ENCODE measurements at places on chromosomes 16 and 17. TPM values are rescaled to one million over a fixed set of nuclear protein-coding genes. Genes with fewer than 3 reads are reported as not detected.

The KIAA0753 gene
- 44.1 TPM for total RNA-seq

The PLCG2 gene
- 0.93 TPM for total RNA-seq

The VWA3A gene
- total RNA-seq: not detected

The SLC47A1 gene
- 4.3 TPM for total RNA-seq

The SCIMP gene
- not detected for total RNA-seq

The SLC13A2 gene
- not detected for total RNA-seq

The KRTAP4-4 gene
- not detected for total RNA-seq

The CD300H gene
- not detected for total RNA-seq

The NRN1L gene
- total RNA-seq: 1.0 TPM

The ENGASE gene
- 50.9 TPM for total RNA-seq

The TOM1L1 gene
- 27.8 TPM for total RNA-seq

The KRTAP4-5 gene
- not detected for total RNA-seq

The ELMO3 gene
- total RNA-seq: 4.5 TPM

The NLGN2 gene
- total RNA-seq: 104 TPM

DNA sequence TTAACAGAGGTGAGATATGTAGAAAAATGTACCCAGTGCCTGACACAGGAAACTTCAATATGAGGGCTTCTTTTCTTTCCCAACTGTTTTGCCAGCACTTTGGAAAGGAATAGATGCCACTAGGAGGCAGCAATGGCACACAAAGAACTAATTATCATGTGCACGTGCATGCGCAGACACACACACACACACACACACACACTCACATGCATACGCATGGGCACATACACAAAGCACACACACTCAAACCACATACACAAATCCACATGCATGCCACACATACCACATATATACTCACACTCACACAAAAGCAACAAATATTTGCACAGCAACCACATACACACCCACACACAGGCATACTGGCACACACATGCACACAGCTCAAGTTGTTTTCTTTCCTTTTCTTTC, 8.8 kb upstream of the CEP112 start:
- no peaks in the 10 kb centered on the region for H3K27me3 ChIP-seq
- no peaks in the 10 kb centered on the region for H3K36me3 ChIP-seq
- peak overlapping the region; percentile 1 for H3K4me3 ChIP-seq
- peak overlapping the region; percentile 69 for H3K27ac ChIP-seq
- peak; percentile 63 for DNase-seq
- H3K4me1 ChIP-seq: peaks cover 14% of the 10 kb centered on the region

- H3K4me1 ChIP-seq: peaks cover under 1% of the 10 kb centered on the region
- H3K36me3 ChIP-seq: no peaks in the 10 kb centered on the region
- H3K4me3 ChIP-seq: no peak overlapping the region
- no peak for DNase-seq
- no peaks in the 10 kb centered on the region for H3K27me3 ChIP-seq
Observed at GRCh38 chr17:60398227-60398959, 6.5 kb upstream of the USP32 start.

- no peak overlapping the region for H3K27ac ChIP-seq
- H3K4me3 ChIP-seq: peak overlapping the region; percentile 87
- peaks cover 8% of the 10 kb centered on the region for H3K27me3 ChIP-seq
- no peak for DNase-seq
Observed at GRCh38 chr17:28043296-28043695, 819 bp downstream of the NLK start.

DNA sequence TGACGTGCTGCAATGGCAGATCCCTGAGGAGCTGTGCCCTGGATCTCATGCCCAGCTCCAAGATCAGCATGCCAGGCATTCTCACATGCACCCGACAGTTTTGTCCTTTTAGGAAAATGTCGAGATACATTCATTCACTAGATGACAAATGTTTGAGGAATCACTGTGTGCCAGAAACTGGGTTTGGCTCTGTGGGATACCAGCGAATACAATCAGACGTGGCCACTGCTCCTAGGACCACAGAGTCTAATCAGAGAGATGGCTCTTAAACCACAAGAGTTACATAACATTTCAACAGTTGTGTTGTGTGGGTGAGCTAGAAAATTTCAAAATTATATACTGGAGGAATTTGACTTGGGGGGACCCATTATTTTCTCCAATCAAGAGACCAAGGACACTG, 579.7 kb downstream of the CDH13 start:
- DNase-seq: no peak
- H3K4me3 ChIP-seq: no peak overlapping the region
- no peaks in the 10 kb centered on the region for H3K36me3 ChIP-seq
- H3K27me3 ChIP-seq: peaks cover 7% of the 10 kb centered on the region
- H3K4me1 ChIP-seq: no peaks in the 10 kb centered on the region
- H3K27ac ChIP-seq: no peak overlapping the region

GRCh38 chr17:59456923-59457615, 108.3 kb upstream of the DHX40 start:
- DNase-seq: no peak
- no peaks in the 10 kb centered on the region for H3K27me3 ChIP-seq
- H3K4me1 ChIP-seq: no peaks in the 10 kb centered on the region

GRCh38 chr16:79605999-79606398, 5.5 kb upstream of the MAF start:
- peak overlapping the region; percentile 54 for H3K4me3 ChIP-seq
- DNase-seq: no peak
- no peaks in the 10 kb centered on the region for H3K36me3 ChIP-seq
- no peak overlapping the region for H3K27ac ChIP-seq
- H3K4me1 ChIP-seq: peaks cover 16% of the 10 kb centered on the region

DNA sequence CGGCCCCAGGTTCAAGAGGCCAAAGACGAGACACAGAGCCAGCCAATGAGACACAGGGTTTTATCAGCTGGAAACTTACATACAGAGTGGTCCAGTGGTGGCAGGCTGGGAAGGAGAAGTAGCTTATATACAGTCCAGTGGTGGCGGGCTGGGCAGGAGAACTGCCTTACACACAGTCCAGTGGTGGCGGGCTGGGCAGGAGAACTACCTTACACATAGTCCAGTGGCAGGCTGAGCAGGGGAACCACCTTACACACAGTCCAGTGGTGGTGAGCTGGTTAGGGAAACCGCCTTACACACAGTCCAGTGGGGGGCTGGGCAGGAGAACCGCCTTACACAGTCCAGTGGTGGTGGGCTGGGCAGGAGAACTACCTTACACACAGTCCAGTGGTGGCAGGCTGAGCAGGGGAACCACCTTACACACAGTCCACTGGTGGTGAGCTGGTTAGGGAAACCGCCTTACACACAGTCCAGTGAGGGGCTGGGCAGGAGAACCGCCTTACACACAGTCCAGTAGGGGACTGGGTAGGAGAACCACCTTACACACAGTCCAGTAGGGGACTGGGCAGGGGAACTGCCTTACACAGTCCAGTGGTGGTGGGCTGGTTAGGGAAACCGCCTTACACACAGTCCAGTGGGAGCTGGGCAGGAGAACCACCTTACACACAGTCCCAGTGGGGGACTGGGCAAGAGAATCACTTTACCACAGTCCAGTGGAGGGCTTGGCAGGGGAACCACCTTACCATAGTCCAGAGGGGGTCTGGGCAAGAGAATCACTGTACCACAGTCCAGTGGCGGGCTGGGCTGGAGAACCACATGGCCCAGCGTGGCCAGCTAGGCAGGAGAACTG, 90.9 kb downstream of the GAS7 start:
- peak overlapping the region; percentile 65 for H3K27ac ChIP-seq
- peaks cover 5% of the 10 kb centered on the region for H3K4me1 ChIP-seq
- no peak for DNase-seq
- peaks cover 3% of the 10 kb centered on the region for H3K27me3 ChIP-seq
- H3K4me3 ChIP-seq: no peak overlapping the region

DNA sequence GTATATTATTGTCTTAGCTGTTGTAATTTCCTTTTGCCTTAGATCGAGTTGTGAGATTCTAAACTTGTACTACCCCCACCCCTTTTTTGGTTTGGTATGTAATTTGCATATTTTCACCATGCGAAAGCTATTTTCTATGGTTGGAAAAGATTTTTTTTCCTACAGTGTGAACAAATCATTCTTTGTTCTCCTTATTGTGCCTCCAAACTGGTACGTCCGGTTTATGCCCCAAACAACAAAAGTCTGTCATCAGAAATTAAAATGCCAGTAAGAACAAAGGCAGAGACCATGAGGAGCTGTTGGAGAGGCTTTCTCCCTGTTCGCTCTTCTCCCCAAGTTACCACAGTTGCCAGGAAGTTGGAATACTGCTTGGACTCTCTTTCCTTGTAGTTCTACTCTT, 66.1 kb downstream of the BCAS3 start:
- no peak for DNase-seq
- peak overlapping the region; percentile 94 for H3K27ac ChIP-seq
- no peaks in the 10 kb centered on the region for H3K36me3 ChIP-seq
- H3K27me3 ChIP-seq: no peaks in the 10 kb centered on the region

DNA sequence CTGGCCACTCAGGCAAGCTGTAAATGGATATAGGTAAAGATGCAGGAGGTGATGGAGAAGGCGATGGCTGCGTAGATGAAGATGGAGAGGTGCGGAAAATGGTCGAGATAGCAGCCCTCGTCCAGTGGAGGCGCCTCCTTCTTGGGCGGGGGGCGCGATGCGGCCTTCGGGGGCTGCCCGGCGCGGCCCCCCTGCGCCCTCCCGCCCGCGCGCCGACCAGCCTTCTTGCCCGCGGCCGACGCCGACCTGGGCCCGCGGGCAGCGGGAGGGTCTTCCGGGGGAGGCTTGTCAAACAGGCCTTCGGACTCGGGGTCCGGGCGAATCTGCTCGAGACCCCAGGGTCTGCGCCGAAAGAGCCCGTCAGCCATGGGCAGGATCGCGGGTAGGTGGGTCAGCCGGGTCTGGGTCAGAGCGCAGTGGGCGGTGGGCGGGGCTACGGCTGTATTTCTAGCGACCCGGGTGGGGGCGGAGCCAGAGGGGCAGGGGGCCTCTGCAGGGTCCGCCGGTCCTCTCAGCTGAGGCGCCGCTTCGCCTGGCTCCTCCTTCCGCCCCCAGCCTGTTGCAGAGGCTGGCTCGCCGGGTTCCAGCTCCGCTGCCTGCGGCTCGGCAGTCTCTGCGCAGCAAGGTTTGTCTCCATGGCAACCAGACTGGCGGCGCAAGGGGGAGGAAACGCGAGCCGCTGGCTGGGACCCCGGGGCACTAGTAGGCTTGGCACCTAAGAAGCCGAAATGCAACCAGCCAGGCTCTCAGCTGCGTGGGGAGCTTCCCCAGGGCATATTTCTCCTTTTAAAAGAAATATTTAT, 14.4 kb downstream of the MIS12 start:
- DNase-seq: peak; percentile 97
- peak overlapping the region; percentile 94 for H3K27ac ChIP-seq
- peaks cover 27% of the 10 kb centered on the region for H3K4me1 ChIP-seq
- peak overlapping the region; percentile 99 for H3K4me3 ChIP-seq
- peaks cover 5% of the 10 kb centered on the region for H3K36me3 ChIP-seq
- peaks cover 30% of the 10 kb centered on the region for H3K27me3 ChIP-seq

DNA sequence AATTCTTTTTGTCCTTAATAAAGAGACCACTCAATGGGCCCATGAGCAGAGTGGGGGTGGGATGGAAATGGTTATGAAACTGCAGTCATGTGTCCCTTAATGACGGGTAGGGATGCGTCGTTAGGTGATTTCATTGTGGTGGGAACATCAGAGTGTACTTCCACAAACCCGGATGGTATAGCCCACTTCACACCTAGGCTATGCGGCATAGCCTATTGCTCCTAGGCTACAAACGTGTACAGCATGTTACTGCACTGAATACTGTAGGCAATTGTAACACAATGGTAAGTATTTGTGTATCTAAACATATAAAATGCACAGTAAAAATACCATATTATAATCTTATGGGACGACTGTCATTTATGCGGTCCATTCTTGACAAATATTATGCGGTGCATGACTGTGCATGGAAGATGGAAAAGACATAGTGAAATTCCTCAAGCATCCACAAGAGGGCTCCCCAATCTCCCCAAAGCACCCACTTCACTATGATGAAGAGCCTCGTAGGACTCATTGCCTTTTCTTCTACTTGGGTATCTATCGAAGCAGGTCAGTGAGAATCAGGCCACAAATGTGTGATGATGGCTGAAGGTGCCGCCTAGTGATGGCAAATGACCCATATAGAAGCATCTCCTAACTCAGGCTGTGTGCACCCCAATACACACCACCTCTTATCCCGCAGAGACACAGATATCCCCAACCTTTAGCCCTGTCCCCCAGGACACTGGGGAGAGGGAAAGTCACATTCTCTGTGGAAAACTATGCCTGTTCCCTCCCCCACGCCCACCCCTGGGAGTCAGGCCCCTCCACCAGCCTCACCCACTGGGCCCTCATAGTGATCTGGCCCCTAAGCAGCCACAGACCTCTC, 43.5 kb downstream of the TBX21 start:
- no peaks in the 10 kb centered on the region for H3K4me1 ChIP-seq
- H3K4me3 ChIP-seq: no peak overlapping the region
- H3K27ac ChIP-seq: no peak overlapping the region
- peaks cover 63% of the 10 kb centered on the region for H3K27me3 ChIP-seq
- peak; percentile 20 for DNase-seq

DNA sequence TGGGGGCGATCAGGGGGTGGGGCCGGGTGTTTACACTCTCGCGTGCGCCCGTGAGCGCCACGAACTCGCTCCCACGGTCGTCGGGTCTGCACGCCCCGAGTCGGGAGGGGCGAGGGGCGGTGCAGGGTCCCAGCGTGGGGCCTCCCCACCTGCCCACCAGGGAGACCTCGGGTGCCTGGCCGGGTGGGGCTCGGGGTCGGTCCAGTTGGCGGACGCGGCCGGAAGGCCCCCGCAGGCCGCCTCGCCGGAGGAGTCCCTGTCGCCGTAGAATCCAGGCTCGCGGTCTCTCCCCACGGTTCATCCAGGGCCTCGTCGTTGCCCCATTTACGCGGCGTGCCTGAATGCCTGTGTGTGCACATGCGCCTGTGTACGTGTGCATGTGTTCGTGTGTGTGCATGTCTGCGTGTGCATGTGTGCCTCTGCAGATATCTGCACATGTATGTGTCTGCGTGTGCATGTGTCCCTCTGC, 510 bp upstream of the RAB40B start:
- peaks cover 46% of the 10 kb centered on the region for H3K27me3 ChIP-seq
- peaks cover 4% of the 10 kb centered on the region for H3K4me1 ChIP-seq
- no peak for DNase-seq
- H3K36me3 ChIP-seq: peaks cover 7% of the 10 kb centered on the region
- H3K4me3 ChIP-seq: peak overlapping the region; percentile 88

GRCh38 chr17:61259360-61259759, 140.3 kb upstream of the TBX2 start:
- no peaks in the 10 kb centered on the region for H3K27me3 ChIP-seq
- H3K27ac ChIP-seq: no peak overlapping the region
- DNase-seq: no peak
- peaks cover 29% of the 10 kb centered on the region for H3K4me1 ChIP-seq
- H3K36me3 ChIP-seq: no peaks in the 10 kb centered on the region
- H3K4me3 ChIP-seq: no peak overlapping the region

- peaks cover 66% of the 10 kb centered on the region for H3K4me1 ChIP-seq
- DNase-seq: peak; percentile 30
- H3K27me3 ChIP-seq: peaks cover 5% of the 10 kb centered on the region
- H3K36me3 ChIP-seq: peaks cover 7% of the 10 kb centered on the region
Observed at GRCh38 chr17:66706851-66707450, 128.0 kb upstream of the CACNG5 start.

- no peak for DNase-seq
- no peaks in the 10 kb centered on the region for H3K36me3 ChIP-seq
- no peaks in the 10 kb centered on the region for H3K27me3 ChIP-seq
- H3K27ac ChIP-seq: peak overlapping the region; percentile 45
Observed at GRCh38 chr17:69870091-69870530, 204.9 kb upstream of the KCNJ16 start.

- peaks cover 10% of the 10 kb centered on the region for H3K36me3 ChIP-seq
- no peaks in the 10 kb centered on the region for H3K27me3 ChIP-seq
- no peak overlapping the region for H3K4me3 ChIP-seq
Observed at GRCh38 chr17:60529806-60530205, 3.8 kb upstream of the APPBP2 start.

GRCh38 chr17:14840616-14841231, 424.4 kb downstream of the PMP22 start:
- no peaks in the 10 kb centered on the region for H3K27me3 ChIP-seq
- H3K27ac ChIP-seq: no peak overlapping the region
- H3K4me1 ChIP-seq: no peaks in the 10 kb centered on the region

Measured in neural crest cell (in vitro differentiated cells).